ENCODE measurements at places on chromosomes 3 and 15.

- no peak for DNase-seq
These were observed 223.7 kb downstream of the PDZRN3 start for GRCh38 chr3:73401059-73401458.

DNA sequence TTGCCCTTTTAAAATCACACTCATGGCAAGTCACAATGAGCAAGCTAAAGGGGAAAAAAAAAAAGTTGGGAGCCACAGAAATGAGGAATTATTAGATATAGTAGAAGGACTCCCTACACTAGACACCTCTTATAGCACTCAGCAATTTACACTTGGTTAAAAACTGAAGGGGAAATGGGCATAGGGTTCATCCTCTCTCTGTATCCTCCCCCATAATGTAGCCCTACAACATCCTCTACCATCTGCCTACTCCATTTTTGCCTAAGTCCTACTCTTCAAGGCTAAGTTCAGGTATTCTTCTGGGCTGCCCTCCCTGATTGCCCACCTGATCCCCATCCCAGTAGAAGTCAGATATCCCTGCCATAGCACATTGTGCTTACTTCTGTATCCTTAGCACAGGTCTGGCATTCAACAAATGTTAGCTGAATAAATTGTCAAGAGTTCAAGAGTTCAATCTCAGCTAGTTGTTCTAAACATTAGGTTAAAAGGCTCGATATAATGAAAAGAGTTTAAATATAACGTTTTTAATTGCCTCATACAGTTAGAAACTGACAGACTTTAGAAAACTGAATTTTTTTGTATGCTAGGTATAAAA, 14.5 kb downstream of the SETD2 start:
- no peak for DNase-seq

- no peak for DNase-seq
These were observed 15.5 kb upstream of the ANXA2 start for GRCh38 chr15:60413231-60413824.

DNA sequence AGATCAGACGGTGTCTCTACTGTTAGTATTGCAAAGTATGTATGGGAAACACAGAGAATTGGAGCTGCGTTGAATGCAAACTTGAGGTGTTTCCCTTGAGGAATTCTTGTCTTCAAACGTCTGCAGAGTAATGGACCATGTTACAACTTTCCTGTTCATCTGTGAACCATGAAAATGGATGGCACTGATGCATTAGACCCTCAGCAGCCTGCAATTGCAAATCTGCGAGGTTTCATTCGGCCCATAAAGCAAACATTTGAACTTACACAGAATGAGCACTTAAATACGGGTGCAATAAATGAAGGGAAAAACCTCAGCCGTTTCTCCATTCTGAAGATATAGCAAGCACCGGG, 49.7 kb downstream of the LRRN1 start:
- no peak for DNase-seq

DNA sequence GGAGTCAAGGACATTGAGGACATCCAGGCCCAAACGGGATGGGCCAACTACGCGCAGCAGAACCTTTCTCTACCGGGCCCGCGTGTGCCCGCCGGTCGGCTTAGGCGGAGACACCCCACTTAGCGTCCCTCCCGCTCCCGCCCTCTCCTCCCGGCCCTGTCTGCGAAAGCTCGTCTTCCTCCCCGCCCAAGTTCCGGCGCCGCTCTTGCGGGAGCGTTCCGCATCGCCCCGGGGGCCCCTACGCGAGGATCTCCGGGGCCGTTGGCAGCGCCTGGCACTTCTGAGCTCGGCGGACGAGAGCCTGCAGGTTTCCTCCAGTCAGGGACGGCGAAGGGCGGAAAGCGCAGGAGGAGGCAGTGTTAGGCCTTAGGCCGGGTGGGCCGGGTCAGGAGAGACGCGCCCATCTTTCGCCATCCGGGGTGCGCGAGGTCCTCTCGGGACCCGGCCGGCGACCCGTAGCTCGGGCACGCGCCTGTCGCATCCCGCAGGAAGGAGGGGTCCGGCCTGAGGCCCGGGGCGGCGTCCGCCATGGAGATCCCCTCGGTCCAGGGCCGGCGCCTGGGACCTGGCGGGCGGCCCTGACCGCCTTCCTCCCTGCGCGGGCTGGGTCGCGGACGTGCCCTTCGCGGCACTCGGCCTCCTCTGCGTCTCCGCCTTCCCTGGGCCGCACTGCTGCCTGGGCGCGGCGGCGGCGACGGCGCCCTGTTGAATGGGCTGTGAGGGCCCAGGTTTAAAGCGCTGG, at the start of gene FEM1B:
Gene FEM1B, plus strand, starts transcription at position 143 of the 742 bp plus-strand sequence. CDS start 673 bp downstream, outside the sequence.
- peak; percentile 94 for DNase-seq

DNA sequence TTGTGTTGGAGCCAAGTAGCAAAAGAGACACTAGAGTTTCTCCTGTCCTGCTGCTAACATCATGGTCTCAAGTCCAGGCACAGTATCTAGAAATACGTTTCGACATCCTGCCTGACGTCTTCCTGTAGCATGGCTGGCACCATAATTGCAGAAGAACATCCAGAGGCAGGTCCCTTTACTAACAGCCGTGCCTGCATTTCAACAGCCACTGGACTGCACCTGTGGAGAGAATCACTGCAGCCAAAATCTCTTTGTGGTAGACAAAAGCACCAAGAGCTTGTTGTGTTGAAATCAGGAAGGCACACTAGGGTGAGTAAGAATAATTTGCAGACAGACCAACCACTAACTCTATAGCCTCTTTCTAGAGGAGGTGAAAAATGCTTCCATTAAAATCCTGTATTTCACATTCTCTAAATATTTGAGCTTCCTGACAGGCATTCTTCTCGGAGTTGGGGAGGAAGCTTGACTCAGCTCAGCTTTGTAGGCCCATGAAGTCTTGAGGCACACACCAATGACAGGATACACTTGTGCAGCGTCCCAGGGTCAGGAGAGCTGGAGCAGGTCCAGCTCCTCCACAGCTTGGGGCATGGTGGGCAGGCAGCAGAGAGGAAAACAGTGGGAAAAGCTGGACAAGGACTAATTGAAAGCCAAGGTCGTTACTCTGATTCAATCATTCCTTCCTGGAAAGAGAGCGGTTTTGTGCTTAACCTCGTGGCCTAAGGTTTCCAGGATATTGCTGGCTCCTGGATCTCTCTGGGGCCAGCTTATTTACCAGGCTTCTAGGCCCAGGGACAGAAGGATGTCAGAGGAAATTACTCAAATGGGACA, 244.9 kb downstream of the FAM43A start:
- no peak for DNase-seq

- no peak for DNase-seq
These were observed 40.9 kb downstream of the SYNM start for GRCh38 chr15:99145778-99146177.

DNA sequence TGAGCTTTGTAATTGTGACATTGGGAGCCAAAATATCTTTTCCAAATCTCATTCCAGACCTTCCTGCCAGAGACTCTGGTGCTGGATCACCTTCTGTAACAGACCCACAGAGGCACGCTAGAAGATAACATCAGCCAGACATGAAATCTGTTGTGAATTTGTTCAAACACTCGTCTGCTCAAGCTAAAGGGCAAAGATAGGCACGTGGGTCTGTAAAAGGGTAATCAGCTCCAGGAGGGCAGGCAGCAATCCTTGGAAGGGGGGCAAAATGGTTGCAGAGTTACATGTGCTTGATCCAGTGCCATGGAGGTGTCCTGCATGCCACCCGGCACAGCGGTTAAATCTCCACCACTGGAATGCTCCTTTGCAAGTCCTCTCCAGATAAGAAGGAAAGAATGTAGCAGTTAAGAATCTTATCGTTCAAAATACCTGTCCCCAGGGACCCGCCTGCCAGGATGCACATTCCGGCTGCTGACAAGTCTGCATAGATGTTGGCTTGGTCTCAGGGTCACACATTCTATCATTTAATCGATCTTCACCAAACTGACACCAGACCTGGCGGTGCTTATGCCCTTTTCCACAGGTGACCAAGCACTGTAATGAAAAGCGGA, 74.8 kb downstream of the ADAMTS9 start:
- no peak for DNase-seq

DNA sequence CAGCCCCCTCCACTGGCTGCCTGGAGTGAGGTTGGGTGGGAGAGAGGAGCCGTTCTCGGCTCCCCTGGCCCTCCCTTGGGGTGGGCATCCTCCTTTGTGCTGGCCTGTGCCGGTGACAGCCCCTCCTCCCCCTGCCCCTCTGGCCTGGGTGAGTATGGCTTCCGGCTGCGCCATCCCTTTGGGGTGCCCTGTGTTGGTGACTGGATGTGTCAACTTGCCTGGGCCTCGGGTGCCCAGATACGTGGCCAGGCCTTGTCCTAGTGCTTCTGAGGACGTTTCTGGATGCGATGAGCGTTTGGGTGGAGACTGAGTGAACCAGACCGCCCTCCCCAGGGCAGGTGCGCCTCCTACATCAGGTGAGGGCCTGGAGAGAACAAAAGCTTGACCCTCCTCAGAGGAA, 59.7 kb downstream of the PLXNA1 start:
- DNase-seq: no peak
